DMS 273 treated with DMSO at 0.1 percent for 48 hours (cell line): ENCODE measurements at places on chromosomes 13 and 19.

DNA sequence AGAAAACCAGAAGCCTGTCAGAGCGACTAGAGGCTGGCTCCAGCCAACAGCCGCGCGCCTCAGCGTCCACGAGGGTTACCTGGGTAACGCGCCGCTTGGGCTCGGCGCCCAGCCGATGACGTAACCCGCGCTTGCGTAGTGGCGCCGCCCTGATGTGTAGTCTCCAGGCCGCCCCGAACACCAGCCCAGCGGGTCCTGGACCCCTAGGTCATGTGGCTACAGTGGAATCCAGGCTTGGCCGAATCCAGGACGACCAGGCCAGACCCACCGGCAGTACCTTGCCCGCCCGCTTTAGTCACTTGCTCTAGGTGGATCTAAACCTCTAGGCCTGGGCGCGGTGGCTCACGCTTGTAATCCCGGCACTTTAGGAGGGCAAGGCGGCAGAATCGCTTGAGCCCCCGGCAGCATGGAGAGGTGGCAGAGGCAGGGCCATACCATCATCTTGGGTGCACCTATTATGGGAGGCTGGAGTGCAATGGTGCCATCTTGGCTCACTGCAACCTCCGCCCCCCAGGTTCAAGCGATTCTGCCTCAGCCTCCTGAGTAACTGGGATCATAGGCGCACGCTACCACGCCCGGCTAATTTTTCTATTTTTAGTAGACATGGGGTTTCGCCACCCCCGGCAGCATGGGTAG lies 7.2 kb upstream of the ZNF606 start:
- DNase-seq, result peak; percentile 54

- no peak for DNase-seq
Measured at GRCh38 chr19:29265436-29265835, 52.5 kb upstream of the UQCRFS1 start.

DNA sequence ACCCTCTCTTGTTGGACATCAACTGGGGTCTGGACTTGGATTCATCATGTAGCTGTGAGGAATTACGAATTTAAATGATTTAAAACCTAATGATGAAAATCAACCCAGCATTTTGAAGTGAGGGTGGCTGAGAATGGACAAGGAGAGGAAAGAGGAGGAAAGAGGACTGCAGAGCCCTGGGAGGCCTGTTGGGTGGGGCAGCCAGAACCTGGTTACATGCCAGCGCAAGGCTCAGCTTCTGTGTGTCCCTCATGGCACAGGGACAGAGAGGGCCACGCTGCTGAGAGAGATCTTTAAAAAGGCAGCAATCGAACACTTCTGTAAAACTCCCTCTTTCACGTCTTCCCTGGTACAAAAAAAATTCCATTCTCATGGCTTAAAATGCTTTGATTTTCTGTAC lies 292.7 kb downstream of the MYO16 start:
- no peak for DNase-seq

GRCh38 chr13:90889906-90890834 lies 457.3 kb upstream of the MIR17HG start:
- DNase-seq, result no peak

DNA sequence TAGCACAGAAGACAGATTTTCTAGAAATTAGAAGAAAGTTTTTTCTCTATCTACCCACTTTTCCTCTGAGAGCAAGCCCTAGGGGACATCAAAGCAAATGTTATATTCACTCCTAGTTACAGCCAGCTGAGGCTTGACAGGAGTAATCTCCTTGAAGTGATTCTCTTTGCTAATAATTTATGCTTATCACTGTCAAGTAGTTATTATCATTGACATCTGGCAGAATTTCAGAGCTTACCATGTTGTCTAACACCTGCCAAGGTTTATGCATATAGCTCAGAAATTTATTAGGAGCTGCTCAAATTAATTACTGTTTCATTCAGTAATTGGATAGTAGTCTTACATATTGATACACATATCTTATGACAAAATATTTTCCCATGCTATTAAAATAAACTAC lies 465.9 kb upstream of the ATXN8OS start:
- DNase-seq, result no peak

GRCh38 chr13:35720690-35721554 lies 244.4 kb upstream of the MAB21L1 start:
- DNase-seq, result no peak

- no peak for DNase-seq
Measured at GRCh38 chr13:66558506-66558905, 671.6 kb downstream of the PCDH9 start.

DNA sequence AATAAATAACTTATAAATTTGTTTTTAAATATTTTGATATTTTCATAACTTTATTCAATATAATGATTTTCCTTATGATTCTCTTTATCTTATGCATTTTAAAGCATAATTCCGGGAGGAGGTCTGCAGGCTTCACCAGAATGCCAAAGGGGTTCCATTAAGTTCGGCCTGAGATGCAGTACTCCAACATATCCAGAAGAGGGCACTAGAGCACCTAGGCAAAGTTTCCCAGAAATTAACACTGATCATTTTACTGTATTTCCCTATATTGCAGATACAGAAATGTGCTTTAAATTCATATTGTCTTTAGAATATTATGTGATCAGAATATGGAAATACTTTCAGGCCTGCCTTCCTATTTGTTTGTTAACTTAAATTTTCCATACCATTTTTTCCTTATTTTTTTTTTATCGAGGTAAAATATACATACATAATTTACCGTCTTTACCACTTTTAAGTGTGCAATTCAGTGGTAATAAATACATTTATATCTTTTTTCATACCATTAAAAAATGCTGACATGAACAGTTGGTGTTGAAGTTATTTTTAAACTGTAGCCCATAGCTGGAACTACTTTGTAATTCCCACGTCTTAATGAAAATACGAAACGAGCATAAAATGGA lies 58.9 kb upstream of the TM9SF2 start:
- DNase-seq, result no peak
